Foreskin fibroblast (primary cell): ENCODE measurements at places on chromosomes 7 and 10.

DNA sequence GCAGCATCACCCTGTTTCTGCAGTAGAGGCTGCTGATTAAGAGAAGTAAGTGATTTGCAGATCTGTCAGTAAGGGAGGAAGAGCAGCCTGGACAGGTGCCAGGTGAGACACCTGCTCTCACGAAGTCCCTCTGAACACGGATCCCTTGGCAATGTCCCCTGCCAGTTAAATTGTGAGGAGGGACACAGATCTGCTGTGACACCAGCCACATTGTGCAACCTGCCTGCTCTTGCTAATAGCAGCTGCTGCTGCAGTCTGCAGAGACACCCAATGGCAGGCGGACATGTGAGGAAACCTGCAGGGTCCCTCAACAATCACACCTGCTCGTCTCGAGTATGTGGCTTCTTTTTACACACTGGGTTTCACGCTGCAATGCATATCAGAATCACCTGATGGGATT lies 31.9 kb downstream of the ANXA11 start:
- DNase-seq = no peak

GRCh38 chr7:116433246-116433645 lies 66.3 kb upstream of the CAV2 start:
- peak; percentile 53 for DNase-seq

- DNase-seq = no peak
Measured at GRCh38 chr7:130927062-130927461, 193.1 kb upstream of the KLF14 start.

- DNase-seq = no peak
Measured at GRCh38 chr7:158164101-158165095, 423.2 kb downstream of the PTPRN2 start.

- no peak for DNase-seq
Measured at GRCh38 chr10:131641231-131641630, 259.6 kb upstream of the PPP2R2D start.

- DNase-seq = no peak
Measured at GRCh38 chr10:113133497-113134115, 183.6 kb downstream of the TCF7L2 start.

DNA sequence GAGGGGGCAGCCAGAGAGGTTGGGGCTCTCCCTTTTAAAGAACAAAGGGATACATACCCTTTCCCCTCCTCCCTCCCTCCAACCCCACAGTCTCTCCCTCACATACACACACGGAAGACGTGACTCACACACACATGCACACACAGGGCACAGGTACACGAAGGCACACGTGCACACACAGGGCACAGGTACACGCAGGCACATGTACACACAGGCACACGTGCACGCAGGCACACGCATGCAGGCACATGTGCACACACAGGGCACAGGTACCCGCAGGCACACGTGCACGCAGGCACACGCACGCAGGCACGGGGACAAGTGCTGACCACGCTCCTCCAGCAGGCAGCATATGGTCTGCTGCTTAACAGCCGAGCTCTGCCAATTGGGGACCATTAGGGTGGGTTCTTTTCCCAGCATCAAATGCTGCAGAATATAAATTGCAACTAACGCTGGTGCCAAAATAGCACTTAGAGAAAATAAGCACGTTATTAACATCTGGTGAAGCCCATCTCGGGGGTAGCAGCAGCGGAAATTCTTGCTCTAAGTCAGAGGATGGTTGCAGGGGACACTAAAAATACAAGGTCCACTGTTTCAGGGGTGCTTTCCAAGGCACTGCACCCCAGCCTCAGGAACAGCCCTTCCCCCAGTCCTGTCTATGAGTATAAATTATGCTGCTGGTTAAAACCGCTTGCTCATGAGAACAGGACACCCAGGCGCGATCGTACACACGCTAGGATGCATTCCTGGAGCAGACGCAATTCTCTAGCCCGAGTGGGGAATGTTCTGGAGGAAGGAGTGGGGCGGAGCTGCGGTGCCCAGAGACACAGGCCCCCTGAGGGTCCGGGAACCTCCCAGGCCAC lies 55.2 kb upstream of the TNRC18 start:
- DNase-seq = peak; percentile 92

GRCh38 chr10:6542999-6543430 lies 37.1 kb downstream of the PRKCQ start:
- no peak for DNase-seq

- peak; percentile 72 for DNase-seq
Measured at GRCh38 chr7:94655848-94656657, at the start of gene SGCE. SGCE (minus strand) TSS chr7:94656133; CDS start chr7:94656098, 35 bp downstream.

GRCh38 chr10:3524086-3524960 lies 260.7 kb downstream of the KLF6 start:
- no peak for DNase-seq

DNA sequence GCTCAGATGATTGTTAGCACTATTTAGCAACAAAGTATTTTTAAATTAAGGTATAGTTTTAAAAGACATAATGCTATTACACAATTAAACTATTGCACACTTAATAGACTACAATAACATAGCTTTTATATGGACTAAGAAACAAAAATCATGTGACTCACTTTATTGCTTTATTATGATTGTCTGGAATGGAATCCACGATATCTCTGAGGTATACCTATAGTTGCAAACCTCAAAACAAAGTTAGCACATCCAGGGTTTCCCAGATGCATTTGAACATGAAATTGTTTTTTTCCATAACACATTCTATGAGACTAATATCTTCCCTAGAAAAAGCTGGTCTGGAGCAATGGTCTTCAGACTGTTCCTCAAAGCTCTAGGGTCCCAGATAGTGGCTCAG lies 18.3 kb upstream of the RPEL1 start:
- no peak for DNase-seq

DNA sequence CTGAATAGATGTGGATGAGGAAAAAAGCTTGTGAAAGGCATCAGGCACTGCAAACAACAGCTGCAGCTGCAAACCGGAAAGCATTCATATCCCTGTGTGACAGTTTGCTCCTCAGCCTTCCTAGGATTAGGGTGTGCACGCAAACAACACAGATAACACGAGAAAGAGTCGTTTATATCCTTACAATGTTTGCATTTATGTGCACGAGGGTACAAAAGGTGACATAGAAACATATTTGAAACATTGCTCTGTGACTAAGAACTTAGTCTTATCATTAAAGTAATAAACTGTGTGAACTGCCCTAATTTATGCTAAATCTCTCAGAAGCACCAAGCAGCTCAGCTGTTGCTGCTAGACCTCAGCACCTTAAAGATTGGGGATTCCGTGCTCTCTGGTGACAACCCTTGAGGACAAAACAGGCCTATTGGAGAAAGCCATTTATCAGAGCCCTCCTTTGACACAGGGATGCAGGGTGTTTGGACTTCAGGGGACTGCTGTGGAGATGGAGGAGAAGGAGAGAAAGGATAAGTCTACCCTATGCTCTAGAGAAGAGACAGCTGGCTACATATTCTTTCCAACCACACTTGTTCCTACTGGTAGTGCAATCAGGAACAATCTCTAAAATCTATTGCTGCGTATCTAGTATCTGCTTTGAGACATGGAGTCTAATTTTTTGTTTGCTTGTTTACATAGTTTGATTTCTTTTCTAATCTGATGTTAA lies 176.2 kb downstream of the GNAT3 start:
- no peak for DNase-seq

DNA sequence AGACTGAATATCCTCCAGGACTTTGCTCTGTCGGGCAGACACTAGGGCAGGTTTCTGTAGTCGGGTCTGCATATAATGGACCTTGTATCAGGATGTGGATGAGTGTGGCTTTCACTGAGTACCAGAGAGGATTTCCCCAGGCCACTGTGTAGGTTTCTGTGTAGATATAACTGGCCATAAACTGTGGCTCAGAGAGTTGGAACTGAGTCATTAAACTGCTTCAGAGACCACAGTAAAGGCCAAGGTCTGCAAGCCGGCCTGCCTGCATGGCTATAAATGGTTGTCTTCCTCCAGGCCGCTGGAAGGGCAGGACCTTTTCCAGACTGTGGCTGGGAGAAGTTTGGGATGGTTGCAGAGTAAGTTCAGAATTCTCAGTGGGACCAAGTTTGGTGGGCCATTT lies 16.9 kb downstream of the ZNF92 start:
- DNase-seq = no peak

DNA sequence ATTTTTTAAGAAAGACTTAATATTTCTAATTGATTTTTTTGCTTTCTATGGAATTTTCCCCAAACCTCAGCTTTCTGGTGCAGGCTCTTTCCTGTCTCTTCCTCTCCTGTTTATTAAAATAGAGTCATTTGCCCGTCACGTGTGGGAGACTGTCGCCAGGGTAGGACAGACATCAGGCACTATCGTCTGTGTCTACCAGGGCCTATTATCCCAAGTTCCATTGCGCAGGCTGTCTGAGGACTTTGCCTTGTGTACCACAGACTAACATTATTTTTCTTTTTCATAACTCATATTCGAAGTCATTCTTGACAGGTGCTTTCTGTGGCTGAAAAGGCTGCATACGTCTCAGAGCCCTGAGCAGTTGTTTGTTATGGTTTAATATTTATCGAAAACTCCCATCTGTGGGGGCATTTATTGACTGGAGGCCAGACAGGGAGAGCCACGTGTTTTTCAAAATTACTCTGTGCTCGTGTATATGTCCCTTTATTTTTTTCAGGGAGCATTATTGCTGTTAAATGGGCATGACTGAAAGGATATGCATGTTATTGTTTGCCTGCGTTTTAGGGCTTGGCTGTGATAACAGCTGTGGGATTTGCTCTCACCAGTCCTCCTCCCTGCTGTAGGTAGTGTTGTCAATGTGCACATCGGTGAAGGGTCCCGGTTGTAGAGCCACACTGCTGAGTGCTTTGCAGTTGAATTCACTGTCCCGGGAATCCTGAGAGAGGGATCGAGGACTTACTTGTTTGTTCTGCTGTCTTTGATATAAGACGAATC lies 89.8 kb downstream of the CAMK1D start:
- no peak for DNase-seq
